HAP-1 (cell line): ENCODE measurements at places on chromosomes 2 and 18.

DNA sequence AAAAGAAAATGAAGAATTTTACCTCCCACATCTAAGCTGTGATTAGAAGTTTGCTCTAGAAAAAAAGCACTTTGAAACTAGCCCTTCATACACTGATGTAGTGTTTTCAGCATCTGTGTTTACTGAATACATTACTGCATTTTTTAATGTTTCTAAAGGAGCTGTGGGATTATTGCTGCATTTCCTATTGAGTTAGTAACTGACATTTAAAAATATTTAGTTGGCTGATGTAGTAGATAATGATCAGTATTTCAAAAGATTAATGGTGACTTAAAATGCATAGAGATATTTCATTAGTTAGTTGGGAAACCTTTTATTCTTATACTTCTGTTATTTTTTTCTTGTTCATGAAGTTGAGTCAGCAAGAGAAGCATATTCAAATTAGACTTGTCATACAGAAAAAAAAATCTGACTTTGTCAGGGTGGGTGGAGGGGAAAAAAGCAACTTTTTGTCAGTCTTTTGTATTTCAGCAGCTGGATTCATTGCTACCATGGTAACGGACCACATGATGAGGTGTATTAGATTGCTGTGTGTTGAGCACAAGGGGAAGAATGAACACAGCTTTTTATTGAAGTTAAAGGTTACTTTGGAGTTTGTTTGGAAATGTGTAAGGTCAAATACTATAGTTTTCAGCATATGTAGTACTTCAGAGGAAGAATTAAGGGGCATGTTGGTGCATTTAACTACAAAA lies at the start of gene DTNA:
Gene DTNA, plus strand, starts transcription at position 549 of the 692 bp plus-strand sequence. CDS start 45,679 bp downstream, outside the sequence.
- peak; percentile 51 for DNase-seq

- DNase-seq: no peak
Observed at GRCh38 chr18:8301427-8302172, 307.6 kb upstream of the RAB12 start.

GRCh38 chr2:222302178-222303018 lies 3.6 kb upstream of the PAX3 start:
- DNase-seq: no peak

- DNase-seq: no peak
Observed at GRCh38 chr2:41966431-41966893, 81.4 kb upstream of the PKDCC start.

DNA sequence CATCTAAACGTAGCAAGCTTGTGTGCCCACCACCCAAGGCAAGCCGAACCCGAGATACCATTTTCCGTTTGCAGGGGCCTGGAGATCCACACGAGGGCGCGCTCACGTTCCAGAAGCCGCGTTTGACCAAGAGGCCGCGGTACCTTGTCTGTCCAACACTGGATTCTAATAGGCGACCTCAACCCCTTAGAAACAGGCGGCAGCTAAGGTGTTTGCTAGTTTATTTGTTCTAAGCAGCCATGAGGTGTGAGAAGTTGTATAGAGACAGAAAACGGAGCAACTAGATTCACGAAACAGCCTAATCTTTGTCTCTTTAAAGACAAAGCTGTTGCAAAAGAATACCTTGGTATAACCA lies 4.2 kb downstream of the HOXD11 start:
- peak; percentile 81 for DNase-seq

GRCh38 chr2:121356058-121356640 lies 71.1 kb upstream of the TFCP2L1 start:
- peak; percentile 71 for DNase-seq

GRCh38 chr2:127581516-127582490 lies 46.3 kb downstream of the MYO7B start:
- no peak for DNase-seq

GRCh38 chr18:25931126-25931525 lies 159.3 kb downstream of the SS18 start:
- DNase-seq: no peak

GRCh38 chr2:4090668-4091630 lies 387.6 kb downstream of the DCDC2C start:
- no peak for DNase-seq

DNA sequence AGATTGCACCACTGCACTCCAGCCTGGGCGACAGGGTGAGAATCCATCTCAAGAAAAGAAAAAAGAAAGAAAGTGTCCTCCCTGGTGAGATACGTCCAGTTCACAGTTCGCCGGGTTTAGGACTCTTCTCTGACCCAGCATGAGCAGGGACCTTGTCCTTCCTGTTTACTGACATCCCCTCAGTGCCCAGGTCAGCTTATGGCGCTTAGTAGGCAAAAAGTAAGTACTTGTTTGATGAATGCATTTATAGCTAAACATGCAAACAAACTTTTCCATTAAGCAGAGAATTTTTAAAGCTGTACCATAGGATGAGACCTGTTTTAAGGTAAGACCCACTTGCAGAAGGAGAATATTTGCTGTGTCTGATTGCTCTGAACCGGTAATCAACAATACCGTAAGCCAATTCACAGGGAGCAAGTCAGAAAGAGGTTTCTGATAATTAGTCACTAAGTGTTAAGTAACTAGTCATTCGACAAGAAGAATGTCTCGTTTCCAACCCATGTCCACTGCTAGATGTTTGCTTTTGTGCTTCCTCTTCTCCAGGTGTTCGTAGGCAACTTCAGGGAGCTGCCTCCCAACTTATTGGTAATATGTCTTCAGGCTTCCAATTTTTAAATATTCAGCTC lies 40.0 kb downstream of the MOGAT1 start:
- no peak for DNase-seq

- no peak for DNase-seq
Observed at GRCh38 chr2:29614295-29614830, 307.0 kb downstream of the ALK start.

DNA sequence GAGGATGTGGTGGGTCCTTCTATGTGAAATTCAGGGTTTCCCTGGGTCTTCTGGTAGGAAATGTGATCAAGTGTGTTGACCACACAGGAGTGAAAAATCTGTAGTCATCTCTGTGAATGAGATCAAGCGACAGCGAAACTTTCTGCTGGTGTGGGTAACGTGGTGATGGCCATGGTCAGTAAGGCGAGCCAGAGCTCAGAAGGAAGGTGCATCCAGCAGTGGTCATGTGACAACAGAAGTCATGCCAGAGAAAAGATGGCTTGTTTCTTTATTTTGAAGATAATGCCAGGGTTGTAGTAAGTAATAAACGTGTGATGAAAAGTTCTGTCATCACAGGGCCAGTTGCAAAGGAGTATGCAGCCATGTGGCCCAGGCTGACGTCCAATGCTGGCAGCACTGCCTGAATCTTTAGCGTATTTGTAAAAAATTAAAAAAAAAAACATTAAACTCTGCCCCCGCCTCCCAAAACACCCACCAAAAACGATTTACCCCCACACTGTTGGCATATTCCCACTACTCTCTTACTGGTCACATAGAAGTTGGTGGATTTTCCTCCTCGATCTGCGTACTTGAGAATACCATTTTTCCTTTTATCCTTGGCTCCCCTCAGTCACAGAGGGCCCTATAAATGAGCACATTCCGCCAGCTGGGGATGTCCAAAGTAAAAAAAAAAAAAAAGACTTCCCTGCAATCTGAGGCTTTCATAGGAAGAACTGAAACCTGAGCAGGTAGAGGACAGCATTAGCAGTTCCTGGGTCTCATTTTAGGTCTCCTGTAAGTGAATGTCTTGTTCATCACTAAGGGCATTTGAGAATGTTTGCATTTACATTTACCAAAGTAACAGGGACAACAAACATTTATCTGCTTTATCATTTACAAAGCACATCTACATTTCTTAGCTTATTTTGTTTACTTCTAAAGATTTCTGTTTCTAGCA lies 70.6 kb downstream of the SLC4A3 start:
- no peak for DNase-seq

DNA sequence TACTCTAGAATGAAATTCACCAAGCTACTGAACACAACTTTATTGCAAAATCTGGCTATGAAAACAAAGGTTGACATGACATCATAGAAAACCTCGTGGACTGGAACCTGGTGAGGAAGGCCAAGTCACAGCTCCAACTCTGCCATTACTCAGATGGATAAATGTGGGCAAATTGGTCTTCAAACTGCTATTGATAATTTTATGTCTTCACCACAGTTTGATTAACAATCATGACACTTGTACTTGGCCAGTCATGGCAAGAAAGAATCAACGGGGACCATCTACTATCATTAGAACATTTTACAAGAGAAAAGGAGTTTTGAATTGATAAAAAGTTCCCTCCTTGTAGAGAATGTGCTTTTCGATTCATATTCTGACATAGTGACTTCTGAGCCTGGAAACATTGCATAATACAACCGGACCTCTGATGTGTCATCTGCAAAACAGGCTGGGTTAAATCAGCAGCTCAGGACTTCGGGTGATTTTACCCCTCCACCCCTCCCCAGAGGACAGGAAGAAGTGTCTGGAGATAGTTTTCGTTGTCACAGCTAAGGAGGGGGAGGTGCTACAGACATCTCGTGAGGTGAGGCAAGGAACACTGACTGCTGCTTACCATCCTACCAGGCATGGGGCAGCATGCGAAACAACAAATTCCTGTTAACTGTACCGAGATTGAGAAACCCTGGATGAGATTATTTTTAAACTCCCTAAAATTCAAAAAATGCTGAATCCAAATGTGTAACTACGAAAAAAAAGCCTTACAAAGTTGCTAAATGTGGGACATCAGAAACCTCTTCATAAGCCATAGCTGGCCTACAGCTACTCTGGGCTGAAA lies 8.4 kb downstream of the L3MBTL4 start:
- no peak for DNase-seq

DNA sequence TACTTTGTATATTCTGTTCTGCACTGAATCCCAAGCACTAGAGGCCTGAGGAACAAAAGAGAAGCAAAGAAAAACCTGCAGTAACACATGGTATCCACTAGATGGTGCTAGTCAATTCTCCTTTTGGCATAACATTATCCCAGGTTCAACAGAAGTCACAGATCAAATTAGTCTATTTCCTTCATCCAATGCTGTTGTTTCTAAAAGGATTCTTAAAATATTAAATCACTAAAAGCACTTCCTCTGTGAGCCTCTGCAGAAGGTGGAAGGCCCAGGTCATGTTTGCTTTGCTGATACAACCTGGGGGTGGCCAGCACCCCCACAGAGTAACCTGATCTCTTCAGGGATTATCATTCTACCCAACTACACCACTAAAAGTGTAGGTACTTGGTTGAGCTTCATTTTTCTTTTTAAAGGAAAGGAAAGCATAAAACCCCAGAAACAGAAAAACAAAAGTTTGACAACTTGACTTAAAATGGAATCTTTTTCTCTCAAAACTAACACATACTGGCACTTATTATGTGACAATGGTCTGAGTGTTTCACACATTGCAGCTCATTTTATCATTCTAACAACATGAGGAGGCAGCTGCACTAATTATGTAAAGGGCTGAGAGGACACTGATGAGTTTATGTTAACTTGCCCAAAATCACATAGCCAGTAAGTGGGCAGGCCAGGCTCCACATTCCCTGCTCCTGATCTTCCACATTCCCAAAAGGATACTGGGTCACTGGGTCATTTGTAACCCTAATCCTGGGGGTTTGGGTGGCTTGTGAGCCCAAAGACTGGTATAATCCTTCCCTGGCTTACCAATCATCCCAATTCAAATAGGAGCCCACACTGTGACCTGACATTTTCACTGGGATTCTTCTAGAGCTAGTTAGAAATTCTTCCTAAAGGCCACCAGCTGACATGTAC lies 66.8 kb upstream of the DNER start:
- peak; percentile 75 for DNase-seq

DNA sequence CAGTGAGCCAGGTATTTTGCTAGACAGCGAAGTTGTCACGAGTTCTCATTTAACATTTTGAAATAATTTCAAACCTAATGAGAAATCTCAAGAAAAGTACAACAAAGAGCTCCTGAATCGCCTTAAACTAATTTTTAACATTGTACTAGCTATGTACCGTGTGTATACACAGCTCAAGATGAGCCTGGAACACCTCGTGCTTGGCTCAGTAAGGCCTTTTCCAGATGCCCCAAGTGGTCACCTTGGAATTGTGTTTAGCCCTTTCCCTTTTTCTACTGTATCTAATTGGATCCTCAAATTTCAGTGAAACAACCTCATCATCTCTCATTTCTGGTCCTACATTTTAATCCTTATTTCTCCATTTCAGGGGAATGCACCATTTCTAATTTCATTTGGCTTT lies 7.2 kb downstream of the PTPN4 start:
- DNase-seq: no peak

DNA sequence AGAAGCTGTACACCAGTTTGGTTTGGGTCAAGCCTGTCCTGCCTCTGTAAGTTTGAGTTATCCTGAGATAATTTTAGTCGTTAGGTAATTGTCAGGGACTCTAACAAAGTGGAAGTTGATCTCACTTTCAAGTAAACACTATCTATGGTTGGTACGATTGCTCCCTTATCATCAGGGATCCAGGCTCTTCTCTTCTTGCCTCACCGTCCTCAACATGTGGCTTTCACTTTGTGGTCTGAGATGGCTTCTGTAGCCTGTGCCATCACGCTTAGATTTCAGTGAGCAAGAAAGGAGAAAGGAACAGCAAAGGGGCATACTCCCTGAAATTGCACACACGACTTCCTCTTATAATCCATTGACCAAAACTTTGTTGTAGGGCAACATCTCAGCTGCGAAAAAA lies 115.6 kb downstream of the CTAGE1 start:
- no peak for DNase-seq

GRCh38 chr2:119703526-119703925 lies 24.5 kb downstream of the TMEM177 start:
- no peak for DNase-seq

GRCh38 chr2:9002637-9003365 lies 683 bp downstream of the MBOAT2 start:
- DNase-seq: peak; percentile 48

- DNase-seq: no peak
Observed at GRCh38 chr2:17658251-17658843, 95.3 kb downstream of the SMC6 start.

GRCh38 chr2:238574490-238575271 lies 148.0 kb downstream of the ASB1 start:
- DNase-seq: no peak

DNA sequence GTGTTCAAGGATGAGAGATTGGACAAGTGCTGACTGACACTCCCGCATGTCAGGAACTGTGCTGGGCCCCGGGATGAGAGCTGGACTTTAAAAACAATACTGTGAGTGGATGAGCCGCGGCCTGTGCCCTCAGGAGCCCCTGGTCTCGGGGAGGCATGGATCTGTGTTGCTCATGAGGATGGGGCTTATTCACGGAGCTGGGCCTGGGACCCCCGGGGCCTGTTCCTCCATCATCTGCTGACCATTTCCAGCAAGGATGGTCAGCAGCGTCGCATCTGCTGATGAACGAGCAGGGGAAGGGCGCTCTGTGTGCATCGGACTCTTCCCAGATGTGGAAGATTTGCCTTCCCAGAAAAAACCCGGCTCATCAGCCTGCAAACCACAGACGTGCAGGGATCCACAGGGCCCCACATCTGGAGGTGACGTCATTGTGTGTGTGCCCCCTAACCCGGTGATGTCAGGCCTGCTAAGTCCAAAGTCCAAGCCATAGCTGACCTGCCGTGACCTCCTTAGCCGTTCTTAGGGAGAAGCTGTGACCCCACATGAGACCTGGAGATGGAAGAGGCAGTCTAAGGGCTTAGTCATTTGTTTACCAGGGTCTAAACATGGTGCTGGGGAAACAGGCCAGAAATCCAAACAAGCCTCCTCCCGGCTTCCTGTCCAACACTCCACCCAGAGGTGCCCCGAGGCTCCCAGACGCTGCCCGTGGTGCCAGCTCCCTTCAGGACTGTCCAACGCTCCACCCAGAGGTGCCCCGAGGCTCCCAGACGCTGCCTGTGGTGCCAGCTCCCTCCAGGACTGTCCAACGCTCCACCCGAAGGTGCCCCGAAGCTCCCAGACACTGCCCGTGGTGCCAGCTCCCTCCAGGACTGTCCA lies 143.9 kb downstream of the PXDN start:
- no peak for DNase-seq
